ENCODE measurements at places on chromosomes 16 and 17.

- H3K4me3 ChIP-seq = peak overlapping the region; percentile 78
- DNase-seq = no peak
- H3K27ac ChIP-seq = peak overlapping the region; percentile 96
- peaks cover 72% of the 10 kb centered on the region for H3K4me1 ChIP-seq
- peaks cover 24% of the 10 kb centered on the region for H3K27me3 ChIP-seq
Measured at GRCh38 chr16:57537194-57537505, 779 bp upstream of the CCDC102A start.

- H3K4me3 ChIP-seq = peak overlapping the region; percentile 78
- peaks cover 42% of the 10 kb centered on the region for H3K4me1 ChIP-seq
- no peaks in the 10 kb centered on the region for H3K36me3 ChIP-seq
- no peak for DNase-seq
- H3K27ac ChIP-seq = peak overlapping the region; percentile 90
Measured at GRCh38 chr16:3152991-3153368, 18.2 kb downstream of the ZNF213 start.

DNA sequence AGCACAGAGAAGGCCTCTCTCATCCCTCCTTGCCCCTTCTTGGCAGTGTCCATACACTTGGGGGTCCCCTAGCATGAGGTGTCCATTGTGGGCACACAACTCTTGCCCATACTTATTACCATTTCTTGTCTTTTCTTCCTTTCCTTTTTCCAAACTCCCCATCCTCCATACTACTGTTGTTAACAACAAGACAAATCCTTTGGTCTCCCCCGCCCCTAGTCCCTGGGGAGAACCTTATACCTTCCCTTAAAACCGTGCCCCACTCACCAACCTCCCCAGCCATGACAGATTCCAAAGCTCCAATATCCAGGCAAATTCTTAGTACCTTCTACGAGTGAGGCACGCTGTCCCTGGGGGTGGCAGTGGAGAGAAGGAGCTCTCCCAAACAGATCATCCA, 82.9 kb downstream of the GAS7 start:
- no peaks in the 10 kb centered on the region for H3K36me3 ChIP-seq
- peaks cover 97% of the 10 kb centered on the region for H3K4me1 ChIP-seq
- DNase-seq = no peak
- H3K27ac ChIP-seq = peak overlapping the region; percentile 99
- H3K27me3 ChIP-seq = peaks cover 31% of the 10 kb centered on the region

GRCh38 chr17:66814026-66814425, 20.9 kb upstream of the CACNG5 start:
- H3K4me1 ChIP-seq = no peaks in the 10 kb centered on the region
- H3K36me3 ChIP-seq = no peaks in the 10 kb centered on the region
- DNase-seq = no peak
- no peak overlapping the region for H3K4me3 ChIP-seq
- no peak overlapping the region for H3K27ac ChIP-seq

DNA sequence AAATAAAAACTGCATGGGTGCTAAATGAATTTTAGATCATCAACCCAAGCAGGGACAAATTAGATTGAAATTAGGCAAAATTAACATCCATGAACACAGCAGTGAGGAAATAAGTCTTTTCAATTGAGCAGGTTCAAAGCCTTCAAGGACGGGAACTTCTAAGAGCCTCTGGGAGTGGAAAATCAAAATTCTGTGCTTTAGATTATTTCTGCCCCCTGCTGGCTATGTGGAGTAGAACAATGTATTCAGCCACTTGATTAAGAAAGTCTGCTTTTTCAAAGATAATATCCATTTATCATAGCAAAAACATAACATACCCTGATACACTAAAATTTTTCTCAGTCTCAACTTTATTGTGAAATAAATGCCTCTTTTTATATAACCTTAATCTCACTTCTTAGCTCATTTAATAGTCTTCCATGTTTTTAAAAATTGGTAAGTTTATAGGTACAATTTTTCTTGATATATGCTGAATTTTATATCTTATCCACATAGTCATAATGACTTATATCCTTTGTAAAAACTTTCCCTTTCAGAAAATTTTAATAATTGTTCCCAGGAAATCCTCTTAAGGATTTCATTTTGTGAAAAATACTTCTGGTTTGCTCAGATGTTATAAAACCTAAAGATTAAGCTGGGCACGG, 28.1 kb upstream of the NOL11 start:
- peaks cover 5% of the 10 kb centered on the region for H3K36me3 ChIP-seq
- H3K27me3 ChIP-seq = peaks cover 7% of the 10 kb centered on the region
- H3K27ac ChIP-seq = no peak overlapping the region
- H3K4me3 ChIP-seq = no peak overlapping the region
- peaks cover 4% of the 10 kb centered on the region for H3K4me1 ChIP-seq

DNA sequence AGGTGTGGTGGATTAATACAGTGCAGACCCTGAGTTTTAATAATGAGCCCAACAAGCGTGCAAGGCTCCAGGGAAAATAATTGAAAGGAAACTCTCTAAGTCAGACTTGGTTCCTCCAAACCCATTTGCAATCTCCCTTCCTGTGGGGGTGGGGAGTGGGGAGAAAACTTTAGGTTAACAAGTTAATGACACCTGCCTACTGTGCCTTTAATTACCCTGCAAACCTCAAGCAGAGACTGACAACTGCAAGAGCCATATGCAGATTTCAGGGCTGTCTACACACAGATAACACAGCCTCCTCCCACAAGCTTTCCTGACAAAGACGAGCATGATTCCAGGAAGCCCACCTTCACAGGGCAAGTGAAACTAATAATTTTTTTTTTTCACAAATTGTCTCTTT, 359.3 kb downstream of the HS3ST4 start:
- H3K27ac ChIP-seq = no peak overlapping the region
- DNase-seq = no peak
- no peak overlapping the region for H3K4me3 ChIP-seq
- no peaks in the 10 kb centered on the region for H3K4me1 ChIP-seq

GRCh38 chr16:11666103-11667055, 1.9 kb upstream of the SNN start:
- no peak overlapping the region for H3K27ac ChIP-seq
- no peaks in the 10 kb centered on the region for H3K36me3 ChIP-seq
- no peak for DNase-seq
- H3K27me3 ChIP-seq = peaks cover 5% of the 10 kb centered on the region
- peaks cover 25% of the 10 kb centered on the region for H3K4me1 ChIP-seq
